ENCODE measurements at places on chromosomes 6 and 20.

- DNase-seq, result no peak
Observed at GRCh38 chr6:166655713-166656229, 28.7 kb upstream of the RPS6KA2 start.

DNA sequence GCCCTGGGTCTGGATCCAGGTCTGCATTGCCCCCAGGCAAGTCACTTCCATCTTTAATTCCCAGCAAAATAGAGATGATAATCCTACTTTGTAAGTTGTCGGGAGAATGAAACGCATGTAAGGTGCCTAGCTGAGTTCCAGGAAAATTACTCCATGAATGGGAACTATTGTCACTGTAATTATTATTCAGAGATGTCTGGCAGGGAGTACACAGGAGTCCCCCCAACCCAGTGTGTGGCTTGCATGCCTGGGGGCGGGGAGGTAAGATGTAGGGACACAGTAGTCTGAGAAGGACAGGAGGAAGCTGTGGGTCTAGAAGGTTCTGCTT lies 85.4 kb downstream of the CD40 start:
- DNase-seq, result no peak

DNA sequence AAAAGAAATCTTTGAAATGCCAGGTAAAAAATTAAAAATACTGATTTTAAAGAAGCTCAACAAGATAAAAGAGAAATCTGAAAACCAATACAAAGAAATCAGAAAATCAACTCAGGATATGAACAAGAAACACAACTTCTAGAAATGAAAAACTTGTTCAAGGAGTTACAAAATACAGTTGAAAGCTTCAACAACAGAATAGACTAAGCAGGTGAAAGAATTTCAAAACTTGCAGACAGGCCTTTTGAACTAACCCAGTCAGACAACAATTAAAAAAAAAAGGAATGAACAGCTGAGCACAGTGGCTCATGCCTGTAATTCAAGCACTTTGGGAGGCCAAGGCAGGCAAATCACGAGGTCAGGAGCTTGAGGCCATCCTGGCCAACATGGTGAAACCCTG lies 57.8 kb downstream of the PDSS2 start:
- DNase-seq, result no peak

DNA sequence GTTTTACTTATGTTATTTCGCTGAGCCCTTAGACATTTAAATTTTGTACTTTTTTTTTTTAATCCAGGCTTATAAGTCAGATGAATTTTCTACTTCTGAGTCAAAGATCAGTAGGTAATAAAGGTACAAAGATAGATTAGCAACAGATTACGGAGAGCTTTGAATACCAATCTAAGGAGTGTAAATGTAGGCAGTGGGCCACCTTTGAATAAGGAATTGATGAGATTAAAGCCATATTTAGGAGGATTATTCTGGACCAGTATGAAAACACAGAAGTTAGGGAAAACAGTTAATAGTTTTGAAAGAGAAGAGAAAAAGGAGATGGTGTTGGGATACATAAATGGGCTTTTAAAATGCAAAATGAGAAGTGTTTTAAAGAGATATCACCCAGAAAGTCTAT lies 117.6 kb downstream of the SLC16A10 start:
- DNase-seq, result no peak

DNA sequence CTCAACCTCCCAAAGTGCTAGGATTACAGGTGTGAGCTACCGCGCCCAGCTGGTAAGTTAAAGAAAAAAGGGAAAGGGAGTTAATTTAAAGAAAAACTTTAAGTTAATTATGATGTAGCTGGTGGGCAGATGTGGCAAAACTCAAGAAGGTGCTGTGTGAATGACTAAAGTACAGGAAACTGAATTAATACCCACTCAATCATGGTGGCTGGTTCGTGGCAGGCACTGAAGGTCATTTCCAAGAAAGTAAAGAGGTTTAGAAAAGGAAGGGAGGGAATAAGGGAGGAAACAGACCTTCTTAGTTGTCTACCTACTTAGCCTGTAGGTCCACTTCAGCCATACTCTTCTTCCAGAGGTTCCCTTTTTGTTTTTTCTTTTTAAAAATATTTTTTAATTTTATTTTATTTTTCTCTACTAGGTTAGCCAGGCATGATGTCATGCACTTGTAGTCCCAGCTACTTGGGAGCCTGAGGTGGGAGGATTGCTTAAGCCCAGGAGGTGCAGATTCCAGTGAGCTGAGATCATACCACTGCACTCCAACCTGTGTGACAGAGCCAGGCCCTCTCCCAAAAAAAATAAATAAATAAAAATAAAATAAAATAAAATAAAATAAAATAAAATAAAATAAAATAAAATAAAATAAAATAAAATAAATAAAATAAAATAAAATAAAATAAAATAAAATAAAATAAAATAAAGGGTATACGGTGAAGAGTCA lies 11.9 kb upstream of the TGM3 start:
- no peak for DNase-seq

DNA sequence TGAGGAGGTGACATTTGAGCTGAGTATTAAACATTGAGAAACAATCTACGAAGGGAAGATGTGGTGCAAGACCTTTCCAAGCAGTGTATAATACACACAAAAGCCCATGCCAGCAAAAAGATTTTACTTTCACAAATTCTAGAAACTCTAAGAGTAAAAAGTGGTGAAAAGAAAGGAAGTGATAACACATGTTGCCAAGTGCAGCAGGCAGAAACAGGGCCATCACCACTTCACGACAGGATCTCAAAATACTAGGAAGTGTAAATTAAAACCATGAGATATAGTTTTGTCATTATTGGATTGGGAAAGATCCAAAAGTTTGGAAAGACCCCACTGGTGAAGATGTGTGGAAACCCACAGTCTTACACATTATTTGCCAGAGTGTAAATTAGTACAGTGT lies 1.7 kb upstream of the ENTPD6 start:
- no peak for DNase-seq

GRCh38 chr6:140684776-140685550 lies 1310.5 kb upstream of the CITED2 start:
- peak; percentile 13 for DNase-seq

DNA sequence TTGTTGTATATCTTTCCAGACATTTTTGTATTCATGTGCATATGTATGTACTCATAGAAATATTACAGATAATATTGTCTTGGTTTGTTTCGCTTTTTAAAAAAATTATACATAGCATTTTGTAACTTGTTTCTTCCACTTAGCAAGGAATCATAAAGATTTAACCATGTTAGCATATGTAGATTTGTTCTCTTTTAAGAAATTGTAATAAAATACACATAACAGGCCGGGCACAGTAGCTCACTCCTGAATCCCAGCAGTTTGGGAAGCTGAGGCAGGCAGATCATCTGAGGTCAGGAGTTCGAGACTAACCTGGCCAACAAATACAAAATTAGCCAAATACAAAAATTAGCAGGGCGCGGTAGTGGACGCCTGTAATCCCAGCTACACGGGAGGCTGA lies 44.4 kb upstream of the CSE1L start:
- DNase-seq, result no peak

DNA sequence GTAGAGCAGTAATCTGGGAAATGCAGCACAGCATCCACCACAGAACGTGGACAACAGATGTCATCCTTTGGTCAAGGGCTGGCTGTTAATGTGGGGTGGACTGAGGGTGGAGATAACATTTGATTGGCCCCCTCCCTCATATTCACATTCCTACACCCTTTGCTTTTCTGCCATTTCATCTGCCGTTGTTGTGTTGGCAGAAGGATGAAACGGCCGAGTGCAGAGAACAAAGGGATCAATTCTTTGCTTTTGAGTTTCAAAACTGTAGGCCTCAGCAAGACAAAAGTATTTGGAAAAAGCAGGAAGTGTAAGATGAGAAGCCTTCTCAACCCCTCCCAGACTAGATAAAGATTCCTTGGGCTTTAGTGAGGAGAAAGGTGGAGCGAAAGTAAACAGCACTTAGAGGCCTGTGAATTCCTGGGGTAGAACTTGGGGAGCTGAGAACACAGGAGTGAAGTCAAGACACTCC lies 74.2 kb upstream of the PHIP start:
- no peak for DNase-seq

- no peak for DNase-seq
Observed at GRCh38 chr6:142459271-142459670, 157.5 kb downstream of the ADGRG6 start.

DNA sequence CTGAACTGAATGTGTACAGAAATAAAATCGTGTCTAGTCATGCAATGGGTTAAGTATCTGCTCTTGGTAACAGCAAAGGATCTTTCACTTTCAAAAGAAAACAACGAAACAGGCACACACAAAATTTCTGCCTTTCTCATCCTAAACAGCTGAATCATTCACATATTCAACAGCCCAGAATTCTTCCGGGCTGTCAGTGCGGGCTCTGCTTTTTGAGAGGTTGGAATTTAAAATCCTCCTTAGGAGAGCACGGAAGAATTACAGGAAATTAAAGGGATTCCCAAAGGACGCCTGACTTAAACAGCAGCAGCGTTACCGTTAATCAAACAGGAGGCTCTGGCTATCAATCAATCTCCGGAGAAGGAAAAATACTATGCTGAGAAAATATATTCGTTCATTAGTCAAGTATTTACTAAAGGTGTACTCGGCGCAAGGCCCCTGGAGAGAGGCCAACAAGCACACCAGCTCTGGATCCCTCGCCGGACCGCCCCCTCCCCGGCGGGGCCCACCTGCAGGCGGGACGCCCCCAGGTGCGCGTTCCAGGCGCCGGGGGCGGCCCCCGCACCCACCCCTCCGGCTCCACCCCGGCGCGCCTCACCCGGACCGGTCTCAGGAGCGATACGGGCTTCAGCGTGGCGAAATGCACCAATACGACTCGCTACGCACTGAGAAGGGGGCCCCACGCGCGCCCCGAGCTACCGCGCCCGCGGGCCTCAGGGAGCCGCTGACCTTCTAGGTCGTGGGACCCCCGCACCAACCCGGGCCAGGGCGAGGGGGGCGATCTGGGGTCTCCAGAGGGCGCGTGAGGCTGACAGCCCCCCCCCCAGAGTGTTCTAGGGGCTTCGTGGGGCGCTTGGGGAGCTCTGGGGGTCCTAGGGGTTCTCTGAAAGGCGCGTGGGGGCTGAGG lies 1.0 kb downstream of the NAPB start:
- DNase-seq, result no peak

- no peak for DNase-seq
Observed at GRCh38 chr20:61805781-61806180, 259.9 kb downstream of the TAF4 start.

GRCh38 chr6:4885341-4885933 lies 109.2 kb downstream of the CDYL start:
- no peak for DNase-seq

DNA sequence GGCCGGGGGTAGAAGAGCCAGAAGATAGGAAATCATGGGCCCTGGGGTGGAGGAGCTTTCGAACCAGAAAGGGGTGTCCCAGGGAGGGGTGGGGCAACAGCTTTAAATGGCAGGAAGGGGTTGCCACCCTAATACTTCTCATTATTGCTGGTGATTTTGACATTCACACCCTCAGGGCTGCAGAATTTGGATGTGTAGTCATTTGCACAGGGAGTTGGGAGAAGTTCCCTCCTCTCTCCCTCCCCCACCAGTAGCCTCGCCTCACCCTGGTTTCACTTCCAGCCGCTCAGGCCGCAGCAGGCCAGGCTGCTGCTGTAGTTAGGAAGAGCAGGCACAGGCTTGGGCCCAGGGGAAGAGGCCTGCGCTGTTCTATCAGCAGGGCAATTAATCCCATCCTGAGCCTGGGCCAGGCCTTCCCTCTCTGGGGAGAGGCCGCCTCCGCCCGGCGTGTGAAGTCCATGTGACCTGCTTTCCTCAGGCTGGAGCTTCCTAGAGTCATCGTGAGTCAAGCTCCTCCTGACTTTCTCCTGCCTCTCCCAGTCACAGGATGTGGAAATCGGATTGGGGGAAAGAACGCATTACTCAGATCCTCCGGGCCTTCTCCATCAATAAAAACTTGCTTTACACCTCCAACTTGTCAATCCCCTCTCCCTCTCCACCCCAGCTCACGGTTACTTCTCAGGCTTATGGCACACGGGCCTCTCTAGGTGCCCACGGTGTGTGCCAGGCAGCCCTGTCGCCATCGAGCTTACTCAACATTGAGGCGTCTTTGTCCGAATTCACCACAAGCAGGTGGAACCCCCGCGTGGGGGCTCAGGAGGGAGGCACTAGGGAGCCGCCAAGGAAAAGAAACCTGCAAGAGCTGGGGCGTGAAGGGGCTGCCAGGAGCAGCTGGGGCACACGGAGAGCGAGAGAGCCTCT lies 7.8 kb downstream of the ADTRP start:
- DNase-seq, result no peak

GRCh38 chr6:134707342-134708031 lies 242.4 kb downstream of the ALDH8A1 start:
- DNase-seq, result peak; percentile 82
